ENCODE measurements at places on chromosomes 6 and 20.

DNA sequence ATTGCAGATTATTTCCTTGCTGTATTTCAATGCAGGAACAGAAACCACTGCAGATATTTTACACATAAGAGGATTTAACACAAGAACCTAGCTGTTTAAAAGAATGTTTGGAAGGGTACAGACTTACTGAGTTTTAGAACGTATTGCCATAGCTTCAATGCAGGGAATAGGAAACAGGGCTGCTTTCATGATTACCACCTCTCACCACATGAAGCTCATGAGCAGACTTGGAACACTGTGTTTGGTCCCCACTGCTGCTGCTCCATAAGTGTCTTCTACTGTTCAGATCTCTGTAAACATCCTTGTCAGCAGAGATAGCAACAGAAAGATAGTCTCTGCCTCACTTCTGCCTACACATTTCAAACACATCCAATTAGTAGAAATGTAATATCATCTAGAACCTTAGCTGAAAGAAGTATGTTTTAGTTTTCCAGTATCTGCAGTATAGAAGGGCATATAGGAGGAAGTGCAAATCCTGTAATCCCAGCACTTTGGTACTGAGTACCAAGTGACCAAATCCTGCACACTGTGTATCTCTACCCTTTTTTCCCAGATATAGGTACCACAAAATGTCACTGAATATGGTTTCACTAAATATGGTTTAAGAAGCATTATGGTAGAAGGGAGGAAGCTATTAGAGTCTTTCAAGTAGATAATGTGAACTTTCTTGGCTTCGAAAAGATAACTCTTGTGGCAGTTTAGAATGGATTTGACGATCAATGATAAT lies 51.9 kb downstream of the STXBP5 start:
- no peak for DNase-seq

DNA sequence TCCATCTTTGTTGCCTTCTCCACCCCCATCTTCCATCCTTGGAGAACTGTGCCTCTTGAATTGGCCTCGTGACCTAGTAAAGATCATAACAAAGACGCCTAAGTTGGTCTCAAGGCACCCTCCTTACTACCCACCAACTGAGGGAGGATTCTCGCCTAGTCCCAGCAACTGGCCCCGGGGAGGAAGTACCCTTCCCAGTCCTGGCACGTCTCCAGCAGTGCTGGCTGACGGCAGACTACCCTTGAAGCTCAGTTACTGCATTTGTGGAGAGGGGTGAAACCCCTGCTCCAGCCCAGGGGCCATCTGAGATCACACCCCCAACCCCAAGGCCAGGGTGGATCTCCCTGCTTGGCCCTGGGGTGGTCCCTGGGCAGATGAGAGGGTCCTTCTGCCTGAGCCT lies 2.1 kb upstream of the OSBPL2 start:
- DNase-seq: no peak

DNA sequence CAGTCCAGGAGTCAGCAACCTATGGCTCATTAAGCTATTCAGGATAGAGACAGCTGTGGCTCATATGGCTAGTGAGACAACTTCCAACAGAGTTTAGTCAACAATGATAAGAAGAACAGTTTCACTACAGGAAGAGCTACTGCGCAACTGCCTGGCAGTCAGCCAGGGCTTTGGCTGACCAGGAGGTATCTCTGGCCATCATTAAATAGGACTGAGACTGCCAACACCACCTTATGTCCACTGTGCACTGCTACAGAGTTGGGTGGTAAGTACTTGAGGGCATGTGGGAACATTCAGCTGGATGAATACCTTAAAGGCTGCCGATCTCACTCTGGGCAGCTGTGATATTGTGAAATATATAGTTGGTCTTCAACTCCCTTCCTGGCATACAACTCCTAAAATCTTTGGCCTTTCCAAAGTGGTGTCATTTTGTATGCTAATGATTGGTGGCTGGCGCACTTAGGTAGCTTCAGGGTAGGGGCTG lies 52.2 kb upstream of the FAM83C start:
- DNase-seq: no peak

DNA sequence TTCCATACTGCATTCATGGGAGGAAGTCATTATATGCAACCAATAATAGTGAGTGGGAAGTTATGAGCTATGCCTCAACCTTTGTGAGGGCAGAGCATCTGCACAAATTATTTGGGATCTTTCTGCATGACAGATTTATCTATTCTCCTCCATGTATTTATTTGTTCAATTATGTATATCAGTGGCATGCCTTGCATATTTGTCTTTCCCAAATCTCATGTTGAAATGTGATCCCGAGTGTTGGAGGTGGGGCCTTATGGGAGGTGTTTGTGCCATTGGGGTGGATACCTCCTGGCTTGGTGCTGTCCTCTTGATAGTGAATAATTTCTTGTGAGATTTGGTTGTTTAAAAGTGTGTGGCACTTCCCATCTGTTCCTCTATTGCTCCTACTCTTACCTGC lies 1246.0 kb upstream of the CITED2 start:
- DNase-seq: no peak

GRCh38 chr20:32521780-32522525 lies 63.2 kb downstream of the NOL4L start:
- DNase-seq: peak; percentile 70

- no peak for DNase-seq
Measured at GRCh38 chr20:47854687-47855212, 69.5 kb upstream of the SULF2 start.

DNA sequence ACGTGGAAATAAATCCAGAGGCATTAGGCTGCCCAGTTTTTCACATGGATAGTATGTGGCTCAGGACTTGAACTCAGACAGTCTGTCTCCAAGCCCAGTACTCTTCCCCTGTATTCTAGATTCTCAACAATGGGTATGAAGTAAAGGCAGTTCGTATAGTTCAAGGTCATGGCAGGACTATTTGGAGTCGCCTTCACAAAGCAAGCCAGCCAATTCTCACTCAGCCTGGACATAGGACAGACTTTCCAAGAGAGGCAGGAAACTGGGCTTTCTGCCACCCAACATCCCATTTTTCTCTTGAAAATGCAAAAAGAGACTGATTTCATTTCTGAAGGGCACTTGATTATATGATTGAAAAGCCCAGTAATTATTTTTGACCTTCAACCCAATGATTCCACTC lies 111.0 kb downstream of the EDN1 start:
- no peak for DNase-seq

GRCh38 chr20:46963196-46963529 lies 68.5 kb downstream of the EYA2 start:
- DNase-seq: no peak

DNA sequence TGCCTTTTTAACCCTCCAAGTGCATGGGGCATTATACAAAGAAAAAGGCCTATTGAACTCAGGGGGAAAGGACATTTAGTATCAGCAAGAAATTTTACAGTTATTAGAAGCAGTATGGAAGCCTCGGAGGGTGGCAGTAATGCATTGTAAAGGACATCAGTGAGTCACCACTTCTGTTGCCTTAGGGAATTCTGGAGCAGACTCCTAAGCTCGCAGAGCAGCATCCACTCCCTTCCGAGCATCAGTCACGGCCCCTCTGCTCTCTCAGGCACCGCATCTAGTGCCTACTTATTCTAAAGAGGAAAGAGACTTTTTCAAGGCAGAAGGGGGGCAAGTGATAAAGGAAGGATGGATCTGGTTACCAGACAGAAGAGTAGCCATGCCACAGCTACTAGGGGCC lies 296.5 kb downstream of the RNGTT start:
- DNase-seq: no peak

DNA sequence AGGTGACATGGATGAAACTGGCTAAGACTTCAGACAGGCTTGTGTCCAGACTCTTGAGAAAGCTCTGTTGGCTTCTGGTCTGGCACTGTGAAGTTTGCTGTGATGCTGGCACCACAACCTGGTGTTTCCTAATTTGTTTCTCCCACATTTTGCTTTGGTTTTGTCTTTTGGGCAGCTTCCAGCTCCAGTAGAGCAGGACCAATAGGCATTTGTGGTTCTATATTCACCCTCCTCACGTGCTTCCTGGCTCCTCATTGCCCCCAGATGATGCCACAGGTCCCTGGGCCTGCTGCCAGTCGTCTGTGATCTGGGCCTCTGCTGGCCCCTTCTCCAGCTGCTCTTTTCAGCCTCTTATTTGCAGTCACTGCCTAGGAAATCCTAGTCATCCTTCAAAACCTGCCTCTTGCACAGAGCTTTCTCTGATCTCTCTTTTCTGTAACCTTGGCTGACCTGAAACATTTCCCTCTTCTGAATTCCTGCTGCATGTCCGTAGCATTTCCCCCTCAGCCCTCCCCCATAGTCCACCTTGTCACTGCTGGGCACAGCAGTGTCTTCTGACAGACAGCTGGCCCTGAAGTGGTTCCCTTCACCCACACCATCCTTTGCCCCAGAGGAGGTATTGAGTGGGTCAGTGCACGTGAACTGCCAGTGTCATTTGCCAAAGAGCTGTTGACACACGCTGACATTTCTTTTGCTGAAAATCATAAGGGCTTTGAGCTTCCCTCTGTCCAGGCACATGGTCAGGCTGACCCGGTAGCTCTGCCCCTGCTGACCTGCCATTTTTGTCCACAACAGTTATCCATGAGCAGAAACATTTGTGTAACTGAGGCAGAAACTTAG lies 63.0 kb downstream of the PTPN1 start:
- DNase-seq: peak; percentile 12

DNA sequence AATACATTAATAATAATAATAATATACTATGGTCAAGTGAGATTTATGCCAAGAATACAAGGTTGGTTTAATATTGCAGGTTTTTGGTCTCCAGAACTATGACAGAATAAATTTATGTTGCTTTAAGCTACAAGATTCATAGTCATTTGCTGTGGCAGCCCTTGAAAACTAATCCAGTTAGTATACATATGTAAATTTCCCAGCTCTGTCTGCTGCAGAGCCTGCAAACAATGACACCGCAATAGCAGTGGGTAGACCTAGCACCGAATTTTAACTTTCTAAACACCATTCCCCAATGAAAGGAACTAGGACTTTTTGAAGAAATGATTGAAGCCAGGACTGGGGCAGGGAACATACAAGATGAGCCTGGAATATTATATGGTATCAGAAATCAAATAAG lies 647.7 kb upstream of the NRSN1 start:
- no peak for DNase-seq

DNA sequence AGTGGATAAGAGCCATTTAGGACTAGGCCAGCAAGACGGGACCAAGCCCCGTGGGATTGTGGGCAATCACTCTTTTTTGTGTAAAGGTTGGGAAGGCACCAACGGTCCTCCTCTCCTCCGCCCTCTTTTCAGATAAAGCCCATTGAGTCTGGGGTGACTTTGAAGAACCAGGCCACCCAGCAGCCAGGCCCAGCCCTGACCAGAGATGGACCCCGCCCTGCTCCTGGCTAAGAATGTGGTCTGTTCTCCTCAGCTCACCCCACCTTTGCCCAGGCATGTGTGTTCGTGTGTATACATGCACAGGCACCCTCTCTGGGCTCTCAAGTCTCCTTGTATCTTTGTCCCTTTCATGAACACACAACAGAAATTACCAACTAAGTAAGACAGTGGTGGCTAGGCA lies 9.1 kb downstream of the SDC4 start:
- DNase-seq: no peak

- no peak for DNase-seq
Measured at GRCh38 chr6:94862112-94862511, 715.2 kb upstream of the MANEA start.

DNA sequence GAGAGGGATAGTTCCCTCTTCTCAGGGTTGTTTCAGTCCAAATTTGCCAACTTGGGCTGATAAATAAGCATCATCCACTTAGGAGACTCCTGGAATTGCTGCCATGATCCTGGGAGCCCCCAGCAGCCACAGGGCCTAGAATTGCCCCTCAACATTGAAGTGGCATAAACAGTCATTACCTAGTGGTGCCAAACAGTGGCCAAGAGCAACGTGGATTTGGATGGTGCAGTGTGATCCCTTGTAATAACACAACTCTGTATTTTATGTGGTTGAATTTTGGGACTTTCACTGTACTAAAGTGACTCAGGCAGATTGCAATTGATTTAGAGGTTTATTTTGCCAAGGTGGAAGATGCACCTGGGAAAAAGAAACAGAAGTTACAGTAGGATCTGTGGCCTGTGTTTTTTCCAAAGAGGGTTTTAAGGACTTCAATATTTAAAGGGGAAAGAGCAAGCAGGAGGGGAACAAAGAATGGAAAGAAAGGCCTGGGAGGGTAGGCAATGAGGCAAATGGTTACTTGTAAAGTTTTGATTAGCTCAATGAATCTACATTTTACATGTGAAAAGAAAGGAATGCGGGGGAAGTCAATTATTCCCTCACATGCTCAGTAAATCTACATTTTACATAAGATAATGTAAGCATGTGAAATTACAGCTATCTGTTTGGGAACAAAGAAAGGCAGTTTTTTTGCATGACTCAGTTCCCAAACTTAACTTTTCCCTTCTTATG lies 168.0 kb upstream of the NOX3 start:
- no peak for DNase-seq

DNA sequence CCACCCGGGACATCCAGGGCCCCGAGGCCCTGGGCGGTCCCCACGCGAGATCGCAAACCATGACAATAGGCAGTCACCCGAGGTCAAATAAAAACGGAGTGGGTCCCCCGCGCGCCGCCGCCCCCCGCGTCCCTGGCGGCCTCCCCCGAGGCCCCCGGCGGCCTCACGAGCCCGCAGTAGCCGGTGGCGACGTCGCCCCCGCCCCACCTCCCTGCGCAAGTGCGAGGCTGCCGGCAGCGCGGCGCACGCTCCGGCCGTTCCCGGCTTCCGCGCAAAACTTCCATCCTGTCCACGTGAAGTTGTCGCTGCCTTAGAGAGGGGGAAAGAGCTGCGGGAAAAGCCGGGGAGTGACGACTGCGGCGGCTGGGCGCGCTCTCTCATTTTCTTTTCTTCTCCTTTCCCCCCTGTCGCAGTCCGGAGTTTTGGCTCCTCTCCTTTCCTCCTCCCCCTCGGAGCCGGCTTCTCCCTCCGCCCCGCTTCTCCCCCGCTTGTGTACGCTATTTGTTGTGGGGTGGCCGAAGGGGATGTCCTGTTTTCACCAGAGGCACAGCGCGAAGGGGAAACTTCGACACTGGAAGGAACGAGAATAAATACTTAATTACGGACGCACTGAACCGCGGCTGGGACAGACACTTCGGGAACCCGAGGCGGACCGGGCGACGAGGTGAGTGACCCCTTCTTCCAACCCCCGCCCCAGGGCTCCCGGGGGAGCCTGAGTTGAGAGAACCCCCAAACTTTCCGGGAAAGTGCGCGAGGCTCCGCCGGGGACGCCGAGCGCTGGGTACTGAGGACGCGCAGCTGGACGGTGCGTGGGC lies at the start of gene EYA4:
Gene EYA4, plus strand, starts transcription at position 272 of the 815 bp plus-strand sequence. CDS start 33,424 bp downstream, outside the sequence.
- no peak for DNase-seq

DNA sequence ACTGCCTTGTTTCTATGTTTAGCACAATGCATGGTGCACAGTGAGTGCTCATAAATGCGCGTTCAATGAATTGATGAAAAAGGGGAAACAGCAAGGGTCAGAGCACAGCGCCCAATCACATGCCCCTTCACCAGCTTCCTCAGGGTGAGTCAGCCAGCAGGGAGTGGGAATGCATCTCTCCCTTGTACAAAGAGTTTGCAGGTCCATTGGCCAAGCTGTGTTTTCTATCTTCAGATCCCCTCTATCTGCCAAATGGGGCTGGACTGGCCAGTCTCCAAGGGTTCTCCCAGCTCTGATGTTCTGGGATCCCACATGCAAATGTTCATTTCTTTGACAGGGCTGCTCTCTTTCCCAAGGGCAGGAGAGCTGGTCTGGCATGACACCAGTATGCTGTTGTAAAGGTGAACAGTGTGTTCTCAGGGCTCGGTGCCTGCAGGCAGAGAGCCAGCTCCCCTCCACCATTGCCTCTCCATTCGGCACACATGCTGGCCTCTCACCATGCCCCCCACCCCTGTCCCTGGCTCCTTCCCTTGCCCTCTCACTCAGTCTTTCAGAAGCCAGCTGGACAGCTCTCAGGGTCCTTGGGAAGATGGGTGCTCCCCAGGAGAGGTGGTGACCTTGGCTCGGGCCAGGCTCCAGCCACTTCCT lies 25.0 kb downstream of the ANGPT4 start:
- no peak for DNase-seq

All from activated CD4-positive, CD25-positive, alpha-beta regulatory T cell treated with anti-CD3 and anti-CD28 coated beads, Interleukin-2, amount 50 U/mL, for 72 hours (primary cell).